Brain (organoid and tissue), 16 donors: ENCODE measurements at places on chromosomes 7 and 10.

DNA sequence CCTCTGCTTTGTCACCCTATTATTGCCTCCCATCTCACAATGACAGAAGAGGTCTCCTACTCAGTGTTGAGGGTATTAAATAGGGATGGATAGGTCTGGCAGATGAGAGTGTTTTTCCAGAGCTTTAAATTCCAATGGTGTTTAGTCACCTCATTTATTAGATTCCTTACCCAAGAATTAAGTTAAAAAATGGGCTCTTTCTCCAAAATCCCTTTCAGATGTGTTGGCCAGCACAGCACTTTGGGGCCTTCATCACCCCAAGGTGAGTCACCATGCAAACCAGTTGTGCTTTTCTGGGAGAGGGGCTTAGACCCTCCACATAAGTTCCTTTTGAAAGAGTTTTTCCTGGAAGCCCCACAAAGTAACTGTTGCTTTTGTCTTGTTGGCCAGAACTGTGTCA lies 78.4 kb downstream of the CYP26A1 start:
- no peak for DNase-seq

DNA sequence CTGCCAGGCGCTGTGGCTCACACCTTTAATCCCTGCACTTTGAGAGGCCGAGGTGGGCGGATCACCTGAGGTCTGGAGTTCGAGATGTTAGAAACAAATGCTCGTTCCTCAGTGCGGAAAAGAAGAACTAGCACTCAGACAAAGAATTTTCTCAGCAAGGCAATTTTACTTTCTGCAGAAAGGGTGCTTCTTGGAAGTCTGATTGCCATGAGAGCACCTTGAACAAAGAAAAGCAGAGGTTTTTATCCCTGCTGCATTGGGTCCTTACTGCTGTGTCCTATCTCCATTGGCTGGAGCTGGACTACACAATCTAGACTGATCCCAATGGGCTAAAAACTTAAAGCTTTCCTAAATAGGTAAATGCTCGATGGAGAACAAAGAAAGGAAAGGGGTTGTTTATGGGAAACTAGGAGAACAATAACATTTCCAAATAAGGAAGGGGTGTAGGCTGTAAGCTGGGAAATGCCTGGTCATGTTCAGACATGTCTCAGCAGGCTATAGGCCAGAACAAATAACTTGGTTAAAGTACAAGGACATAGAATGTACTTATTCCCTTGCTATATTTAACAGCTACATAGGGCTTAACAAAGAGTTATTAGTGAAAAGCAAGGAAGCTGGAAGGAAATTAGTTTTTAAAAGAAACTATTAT lies 26.1 kb upstream of the ACTR3B start:
- no peak for DNase-seq

DNA sequence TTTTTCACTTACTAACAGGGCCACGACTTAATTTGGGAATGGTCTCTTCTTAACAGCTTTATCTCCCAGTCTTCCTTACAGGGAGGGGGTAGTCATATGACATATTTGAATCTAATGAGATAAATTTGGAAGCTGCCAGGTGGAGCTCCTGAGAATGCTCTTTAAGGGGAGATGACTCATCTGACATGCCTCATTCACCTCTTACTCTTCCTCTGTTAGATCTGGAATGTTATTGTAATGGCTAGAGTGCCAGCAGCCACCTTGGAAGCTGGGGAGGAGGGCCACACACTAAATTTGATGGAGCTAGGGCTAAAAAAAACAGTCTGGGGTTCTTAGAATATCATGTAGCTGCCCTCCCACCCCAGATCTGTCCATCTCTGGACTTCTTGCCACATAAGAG lies 22.7 kb downstream of the HECW1 start:
- DNase-seq = no peak

- DNase-seq = no peak
These were observed 58.6 kb upstream of the ABCB4 start for GRCh38 chr7:87534072-87534471.

DNA sequence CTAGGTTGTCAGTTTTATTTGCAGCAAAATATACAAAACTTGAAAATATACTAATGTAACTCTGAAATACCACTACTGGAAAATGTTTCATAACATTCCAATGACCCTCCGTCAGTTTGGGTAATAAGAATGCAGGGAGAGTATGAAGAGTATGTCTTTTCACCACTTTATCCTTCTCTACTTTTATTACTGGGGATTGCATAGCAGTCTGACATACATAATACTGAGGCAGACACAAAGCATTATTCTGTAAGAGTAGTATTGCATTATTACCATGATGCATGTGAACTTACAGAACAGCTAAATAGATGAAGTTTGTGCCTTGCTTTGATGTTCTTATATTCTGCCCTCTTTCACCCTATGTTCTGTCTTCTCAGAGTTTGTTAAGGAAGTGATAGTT lies 151.8 kb upstream of the TPK1 start:
- no peak for DNase-seq

DNA sequence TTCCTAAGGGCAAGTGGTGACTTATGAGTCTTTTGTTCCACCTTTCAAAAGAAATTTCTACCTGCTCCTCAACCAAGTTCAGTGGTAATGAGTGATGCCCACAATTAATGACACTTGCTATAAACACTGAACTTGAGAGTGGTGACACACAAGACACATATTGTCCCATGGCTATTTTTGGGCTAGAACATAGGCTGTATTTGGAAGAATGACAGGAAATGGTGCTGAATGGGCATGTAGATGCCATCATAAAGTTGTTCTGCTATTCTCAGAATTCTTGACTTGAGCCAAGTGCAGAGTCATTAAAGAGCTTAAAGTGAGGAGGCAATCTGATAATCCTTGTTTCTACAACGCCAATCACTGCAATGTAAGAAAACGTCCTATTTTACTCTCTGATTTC lies 313.3 kb downstream of the AGMO start:
- DNase-seq = no peak

GRCh38 chr10:117617659-117618058 lies 75.1 kb downstream of the EMX2 start:
- DNase-seq = no peak

GRCh38 chr7:66261941-66262340 lies 56.8 kb downstream of the TPST1 start:
- DNase-seq = no peak

DNA sequence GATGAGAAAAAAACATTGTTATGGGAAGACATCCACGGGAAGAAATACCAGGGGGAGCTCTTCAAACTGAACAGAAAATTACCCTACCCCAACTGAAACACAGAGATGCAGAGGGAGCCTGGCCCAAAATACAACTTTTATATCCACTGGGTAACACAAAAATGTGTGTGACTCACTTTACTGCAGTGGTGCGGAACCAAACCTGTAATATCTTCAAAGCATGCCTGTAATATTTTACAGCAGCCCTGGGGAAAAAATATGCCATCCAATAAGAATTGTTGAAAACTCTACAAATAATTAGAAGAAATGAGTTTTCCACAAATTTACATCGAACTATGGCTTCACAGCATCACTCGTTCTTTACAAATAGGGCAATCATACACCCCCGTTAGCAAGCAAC lies 49.8 kb upstream of the SRRM3 start:
- DNase-seq = no peak

- DNase-seq = no peak
These were observed 130.8 kb downstream of the PRPF18 start for GRCh38 chr10:13717571-13717935.

DNA sequence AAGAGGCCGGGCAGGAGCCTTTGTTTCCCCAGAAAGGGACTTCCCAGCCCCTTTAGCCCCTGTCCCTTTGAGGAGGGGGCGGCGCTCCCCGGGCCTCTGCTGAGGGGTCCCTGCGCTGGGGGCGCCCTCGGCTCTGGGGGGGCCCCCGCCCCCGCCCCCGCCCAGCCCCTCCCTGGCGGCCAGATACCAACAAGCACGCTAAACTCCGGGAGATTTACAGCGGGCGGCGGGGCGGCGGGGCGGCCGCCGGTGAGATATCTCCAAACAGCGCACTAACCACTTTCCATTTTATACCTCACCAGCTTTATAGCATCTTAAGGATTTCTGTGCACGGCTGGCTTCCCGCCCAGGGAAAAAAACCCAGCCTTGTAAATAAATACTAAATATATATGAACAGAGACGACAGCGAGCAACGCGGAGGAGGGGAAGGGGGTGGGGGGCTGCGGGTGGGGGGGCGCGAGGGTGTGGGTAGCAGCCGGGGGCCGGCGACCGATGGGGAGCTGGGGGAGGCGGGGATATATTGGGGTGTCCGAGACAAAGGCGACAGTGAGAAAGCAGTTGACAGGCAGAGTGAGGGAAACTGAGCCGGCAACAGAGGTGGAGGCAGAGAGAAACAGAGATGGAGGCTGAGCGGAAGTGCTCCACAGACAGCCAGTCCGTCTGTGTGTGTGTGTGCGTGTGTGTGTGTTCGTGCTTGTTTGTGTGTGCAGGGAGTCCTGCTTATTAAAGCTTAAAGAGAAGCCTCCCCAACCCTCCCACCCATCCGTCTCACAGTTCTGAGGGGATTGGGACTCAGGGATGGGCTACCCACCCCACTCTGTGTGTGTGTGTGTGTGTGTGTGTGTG lies 85.8 kb downstream of the HIF1AN start:
- peak; percentile 61 for DNase-seq

GRCh38 chr7:115924411-115924810 lies 106.2 kb downstream of the TFEC start:
- no peak for DNase-seq

DNA sequence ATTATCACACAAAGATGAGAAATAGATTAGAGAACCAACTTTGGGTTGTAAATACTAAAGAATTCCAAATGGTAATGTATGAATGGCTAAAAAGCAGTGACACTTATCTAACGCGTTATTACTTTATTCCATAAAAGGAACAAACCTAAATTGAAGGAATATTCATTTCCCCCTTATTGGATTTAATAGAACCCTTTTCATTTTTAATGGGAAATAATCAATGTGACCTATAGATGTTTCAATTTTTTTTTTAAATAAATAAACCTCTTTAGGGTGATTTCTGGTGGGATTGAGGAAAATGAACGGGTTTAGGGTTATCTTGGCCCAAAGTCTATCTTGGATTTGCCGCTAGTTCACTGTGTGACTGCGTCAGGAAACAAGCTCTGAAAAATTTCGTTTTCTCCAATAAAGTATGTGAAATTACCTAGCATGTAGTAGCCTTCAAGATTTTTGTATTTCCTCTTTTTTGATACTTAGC lies 1.9 kb upstream of the ACBD5 start:
- no peak for DNase-seq

DNA sequence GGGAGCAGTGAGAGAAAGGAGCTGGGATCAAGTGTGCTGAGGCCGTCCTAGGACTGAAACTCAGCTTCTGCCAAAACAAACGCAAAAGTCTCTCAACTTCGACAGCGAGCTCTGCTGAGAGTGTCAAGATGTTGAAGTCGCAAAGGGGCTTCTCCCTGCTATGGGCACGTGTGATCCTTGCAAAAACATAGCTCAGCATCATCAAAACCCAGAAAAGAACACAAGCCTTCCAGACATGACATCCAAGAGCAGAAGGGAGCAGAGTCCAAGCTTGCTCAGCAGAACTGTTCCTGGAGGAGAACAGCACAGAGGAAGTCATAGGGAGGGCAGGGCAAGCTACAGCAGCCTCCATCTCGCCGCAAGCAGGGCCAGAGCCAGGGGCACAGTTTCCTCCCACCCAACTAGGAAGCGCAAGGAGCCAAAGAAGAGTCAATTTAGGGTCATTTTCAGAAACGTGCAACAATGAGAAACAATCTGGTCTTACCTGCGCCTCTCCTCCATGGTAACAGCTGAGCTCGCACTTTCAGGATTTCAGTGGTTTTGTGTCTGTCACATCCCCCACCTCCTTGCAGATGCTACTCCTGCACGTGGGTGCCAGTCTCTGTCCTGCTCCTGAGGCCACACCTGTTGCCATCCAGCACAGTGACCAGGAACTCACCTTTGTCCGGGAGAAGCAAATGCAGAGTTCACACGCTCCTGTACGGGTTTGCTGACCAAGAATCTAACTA lies 113.9 kb downstream of the DIP2C start:
- DNase-seq = no peak

GRCh38 chr10:114753126-114753525 lies 68.5 kb upstream of the FHIP2A start:
- no peak for DNase-seq

GRCh38 chr7:134823400-134823799 lies 44.0 kb downstream of the CALD1 start:
- DNase-seq = no peak

GRCh38 chr7:147861058-147861716 lies 729.4 kb upstream of the C7orf33 start:
- DNase-seq = peak; percentile 23

DNA sequence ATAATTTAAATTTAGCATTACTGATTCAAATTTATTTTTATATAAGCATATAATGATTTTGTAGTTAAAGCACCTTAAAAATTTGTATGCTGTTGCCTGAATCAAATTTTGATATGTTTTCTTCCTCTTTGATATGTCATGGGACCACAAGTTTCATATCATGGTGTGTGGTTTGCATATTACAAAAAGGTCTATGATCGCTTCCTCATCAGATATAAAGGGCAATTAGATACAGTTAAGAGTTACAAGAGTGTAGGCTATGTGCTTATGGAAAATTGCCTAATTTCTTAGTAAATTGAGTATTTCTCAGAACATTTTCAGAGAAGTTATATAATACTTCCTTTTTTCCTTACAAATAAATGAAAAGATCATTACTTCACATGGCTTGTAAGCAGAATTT lies 22.2 kb downstream of the MRC1 start:
- DNase-seq = no peak

DNA sequence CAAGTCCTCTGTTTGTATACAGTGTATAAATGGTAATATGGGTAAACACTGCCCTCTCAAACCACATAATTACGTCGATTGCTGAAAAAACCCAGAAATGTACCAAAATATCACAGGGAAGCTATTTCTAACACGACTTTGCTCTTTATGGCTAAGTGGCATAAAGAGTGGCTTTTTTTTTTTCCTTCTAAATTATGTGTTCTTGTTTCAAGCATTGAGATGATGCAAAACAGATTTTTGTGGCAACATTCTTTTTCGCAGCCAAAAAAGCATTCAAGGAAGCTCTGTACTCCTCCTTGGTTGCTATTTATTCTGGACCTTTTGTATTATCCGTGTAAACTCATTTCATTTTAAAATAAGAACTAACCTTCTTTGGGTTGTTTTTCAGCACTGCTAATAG lies 138.9 kb downstream of the VTI1A start:
- DNase-seq = no peak

GRCh38 chr7:131509781-131510180 lies 46.6 kb downstream of the PODXL start:
- DNase-seq = no peak

DNA sequence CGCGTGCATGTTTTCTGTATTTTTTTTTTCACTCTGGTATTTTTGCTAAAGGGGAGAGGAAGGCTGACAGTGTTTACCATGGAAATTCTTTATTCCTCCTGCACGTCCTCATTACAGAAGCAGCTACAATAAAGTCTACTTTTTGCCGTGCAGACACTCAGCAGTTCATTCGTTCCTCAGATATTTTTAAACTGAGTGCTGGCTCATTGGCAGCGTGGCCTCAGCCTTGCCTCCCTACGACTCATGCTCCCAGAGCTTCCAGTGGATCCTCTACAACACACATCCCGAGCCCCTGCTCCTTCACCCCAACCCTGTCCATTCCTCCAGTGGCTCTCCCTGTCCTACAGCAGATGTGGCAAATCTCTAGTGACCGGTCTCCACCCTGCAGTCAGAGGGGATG lies 239.2 kb upstream of the ZMIZ1 start:
- DNase-seq = no peak

GRCh38 chr7:64887756-64888508 lies 15.1 kb upstream of the ZNF273 start:
- DNase-seq = no peak
